Stimulated activated CD8-positive, alpha-beta memory T cell treated with anti-CD3 and anti-CD28 coated beads, Interleukin-4, amount 100 ng/mL, for 1 hour (primary cell): ENCODE measurements at places on chromosomes 5 and 9.

GRCh38 chr9:87040410-87041009 lies 93.2 kb upstream of the GAS1 start:
- DNase-seq, result no peak

DNA sequence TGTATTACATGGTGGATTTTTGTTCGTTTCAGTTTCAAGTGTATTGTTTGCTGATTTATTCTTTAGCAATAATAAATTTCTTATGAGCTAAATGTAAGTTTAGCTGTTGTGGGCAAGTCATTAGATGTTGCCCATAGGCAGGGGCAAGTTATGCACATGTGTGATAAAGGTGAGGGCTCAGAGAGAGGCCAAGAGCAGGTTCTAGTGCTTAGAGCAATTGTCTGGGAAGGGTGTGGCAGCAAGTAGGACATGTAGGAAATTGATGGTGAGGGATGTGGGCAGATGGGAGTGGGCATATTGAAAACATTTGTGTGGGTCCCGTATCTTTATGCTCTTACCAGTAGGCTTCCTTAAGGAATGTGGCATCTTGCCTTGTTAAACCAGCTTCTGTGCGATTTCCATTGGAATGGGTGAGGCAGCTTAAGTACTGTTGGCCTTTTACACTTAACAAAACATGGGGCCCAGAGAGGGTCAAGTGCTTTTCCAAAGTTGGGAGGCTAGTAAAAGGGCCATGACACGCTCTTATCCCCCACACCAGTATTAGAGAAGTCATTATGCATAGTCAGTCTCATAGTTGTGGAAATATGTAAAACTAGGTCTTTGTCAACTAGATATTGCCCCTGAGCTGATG lies 60.6 kb downstream of the KDM4C start:
- DNase-seq, result no peak

DNA sequence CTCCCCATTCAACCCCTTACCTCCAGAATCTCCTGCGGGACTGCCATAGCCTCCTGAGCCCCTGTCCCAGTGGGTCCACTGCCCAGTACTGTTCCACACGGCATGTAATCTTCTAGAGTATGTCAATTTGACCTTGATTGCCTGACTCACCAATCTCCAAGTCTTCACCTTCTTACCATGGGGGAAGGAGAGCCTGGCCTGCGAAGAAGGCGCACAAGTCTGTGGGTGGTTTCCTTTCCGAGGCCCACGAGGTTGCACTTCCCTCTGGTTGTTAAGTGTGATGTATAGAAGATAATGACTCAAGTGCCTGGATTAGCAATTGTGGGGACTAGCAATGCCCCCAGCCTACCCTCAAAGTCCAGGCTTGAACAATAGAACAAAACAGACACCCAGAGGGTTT lies 8.1 kb upstream of the TENT4A start:
- no peak for DNase-seq

DNA sequence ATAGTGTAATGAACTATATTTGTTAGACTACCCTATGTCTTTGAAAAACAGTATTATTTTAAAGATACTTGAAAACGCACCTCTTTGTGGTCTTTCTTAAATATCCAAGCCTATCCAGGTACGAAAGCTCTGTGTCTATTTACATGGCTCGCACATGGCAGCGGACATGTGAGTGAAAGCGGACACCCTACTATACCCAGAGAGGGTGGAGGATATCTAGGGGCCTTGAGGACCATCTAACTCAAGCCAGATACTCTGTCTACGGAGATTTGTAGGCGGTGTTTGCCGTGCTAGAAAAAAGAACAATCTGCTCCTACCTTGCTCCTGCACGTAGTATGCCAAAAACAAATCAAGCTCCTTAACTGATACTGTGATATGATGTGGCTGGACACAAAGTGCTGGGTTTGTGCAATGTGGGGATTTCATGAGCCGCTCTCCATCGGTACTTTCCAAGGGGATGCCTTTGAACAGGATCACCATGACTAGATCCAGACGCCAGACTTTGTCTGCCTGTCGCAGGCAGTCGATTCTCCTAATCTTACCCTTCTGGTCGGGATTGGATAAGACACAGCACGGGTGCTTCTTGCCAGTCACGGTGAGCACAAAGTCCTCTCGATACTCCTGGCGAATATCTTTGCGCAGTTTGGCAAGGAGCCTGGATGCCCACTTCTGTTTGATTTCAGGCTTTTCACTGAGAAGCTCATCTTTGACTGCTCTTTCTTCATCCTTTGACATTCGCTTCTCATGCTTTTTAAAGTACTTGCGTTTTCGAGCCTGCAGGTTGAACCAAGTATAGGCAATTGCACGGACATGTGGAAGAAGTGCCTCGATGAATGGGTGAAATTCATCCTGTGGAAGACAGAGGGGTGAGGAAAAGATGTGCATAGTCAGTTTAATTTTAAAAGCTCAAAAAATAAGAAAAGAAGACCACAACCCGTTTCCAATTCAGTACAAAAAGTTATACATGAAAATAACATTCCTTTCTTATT lies 7.0 kb downstream of the NFIB start:
- no peak for DNase-seq
